Activated naive CD8-positive, alpha-beta T cell treated with anti-CD3 and anti-CD28 coated beads for 36 hours (primary cell): ENCODE measurements at places on chromosomes 6 and 20.

DNA sequence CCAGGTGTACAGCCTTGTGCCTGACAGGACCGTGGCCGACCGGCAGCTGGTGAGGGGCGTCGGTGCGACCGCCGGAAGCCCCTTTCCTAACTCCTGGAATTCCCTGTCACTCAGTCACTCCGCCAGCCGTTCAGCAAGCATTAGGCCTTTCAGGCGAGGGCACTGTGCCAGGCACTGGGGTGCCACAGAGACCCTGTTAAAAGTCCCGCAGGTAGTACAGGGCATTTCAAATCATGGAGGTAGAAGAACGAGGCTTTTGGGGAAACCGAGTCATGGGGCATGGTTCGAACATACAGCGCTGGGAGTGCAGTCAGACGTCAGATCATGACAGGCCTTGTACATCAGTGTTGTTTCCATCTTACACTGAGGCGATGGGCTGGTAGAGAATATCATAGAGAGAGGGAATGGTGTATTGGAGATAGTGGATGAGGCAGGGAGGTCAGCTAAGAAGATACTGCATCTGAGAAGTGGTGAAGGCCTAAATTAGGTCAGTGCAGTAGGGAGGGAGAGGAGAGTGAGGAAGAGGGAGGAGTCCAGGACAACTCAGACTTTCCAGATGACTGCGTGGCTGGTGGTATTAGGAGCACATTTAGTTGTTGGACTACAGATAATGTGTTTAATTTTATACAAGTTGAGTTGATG, 892 bp upstream of the DXO start:
- H3K4me1 ChIP-seq, result peaks cover 37% of the 10 kb centered on the region
- peak; percentile 20 for DNase-seq
- no peaks in the 10 kb centered on the region for H3K27me3 ChIP-seq
- peak overlapping the region; percentile 96 for H3K4me3 ChIP-seq
- H3K27ac ChIP-seq, result peak overlapping the region; percentile 100

DNA sequence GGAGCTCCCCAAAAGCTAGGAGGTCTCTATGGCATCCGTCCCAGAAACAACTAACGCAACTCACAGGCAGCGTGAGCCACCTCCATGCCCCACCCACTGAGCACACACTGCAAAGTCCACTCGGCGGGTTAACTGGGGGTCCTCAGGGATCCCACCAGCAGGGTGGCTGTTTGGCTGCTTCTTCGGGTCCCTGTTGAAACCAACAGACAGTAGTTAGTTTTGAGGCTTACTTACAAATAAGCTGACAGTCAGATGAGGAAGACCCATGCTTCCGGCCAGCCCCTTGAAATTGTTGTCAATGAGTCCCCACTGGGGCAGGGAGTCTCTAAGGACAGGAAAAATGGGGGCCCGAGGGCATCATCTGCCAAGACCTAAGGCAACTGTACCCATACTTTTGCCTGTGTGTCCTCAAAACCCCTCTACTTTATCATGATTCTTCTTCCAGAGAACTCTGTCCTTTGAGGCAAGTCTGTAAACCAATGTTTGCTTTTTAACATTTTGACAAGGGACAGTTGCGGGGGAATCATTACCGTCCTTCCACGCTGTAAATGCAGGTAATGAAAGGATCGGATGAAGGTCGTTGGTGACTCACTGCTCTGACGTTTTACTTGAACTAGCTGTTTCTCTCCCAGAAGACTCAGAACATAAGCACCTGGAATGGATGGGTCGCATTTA, 2.2 kb upstream of the PCK1 start:
- H3K27ac ChIP-seq, result no peak overlapping the region
- DNase-seq, result no peak
- H3K4me3 ChIP-seq, result no peak overlapping the region
- H3K27me3 ChIP-seq, result peaks cover 19% of the 10 kb centered on the region
- no peaks in the 10 kb centered on the region for H3K4me1 ChIP-seq
- no peaks in the 10 kb centered on the region for H3K36me3 ChIP-seq

DNA sequence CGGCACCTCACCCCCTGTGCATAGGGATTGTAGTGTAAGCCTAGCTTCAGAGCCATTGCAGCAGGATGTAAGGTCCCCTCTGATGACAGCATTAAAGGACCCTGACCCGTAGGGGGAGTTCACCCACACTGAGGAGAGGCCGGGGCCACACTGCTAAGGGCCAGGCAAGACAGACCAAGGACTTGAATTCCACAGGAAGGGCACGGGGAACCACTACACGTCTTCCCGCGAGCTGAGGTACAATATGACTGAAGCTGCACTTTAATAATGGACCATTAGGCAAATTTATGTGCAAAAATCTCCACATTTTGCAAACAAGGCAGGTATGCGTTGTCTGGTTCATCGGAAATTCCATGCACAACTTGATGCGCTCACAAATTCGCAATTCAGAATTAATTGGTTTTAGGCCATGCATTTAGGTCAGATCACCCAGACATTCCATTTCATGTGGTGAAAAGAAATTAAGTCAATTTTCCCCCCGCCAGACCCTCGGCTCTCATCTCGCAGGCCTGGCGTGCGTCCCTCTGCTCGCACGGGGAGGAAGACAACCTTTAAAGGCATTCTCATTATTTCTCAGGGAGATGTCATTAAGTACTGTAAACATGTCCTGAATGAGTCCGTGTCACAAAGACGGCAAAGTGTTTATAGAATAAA, 111.8 kb downstream of the FOXA2 start:
- H3K27ac ChIP-seq, result no peak overlapping the region
- H3K27me3 ChIP-seq, result peaks cover 3% of the 10 kb centered on the region
- no peak overlapping the region for H3K4me3 ChIP-seq
- H3K36me3 ChIP-seq, result no peaks in the 10 kb centered on the region
- no peaks in the 10 kb centered on the region for H3K4me1 ChIP-seq
- DNase-seq, result no peak

DNA sequence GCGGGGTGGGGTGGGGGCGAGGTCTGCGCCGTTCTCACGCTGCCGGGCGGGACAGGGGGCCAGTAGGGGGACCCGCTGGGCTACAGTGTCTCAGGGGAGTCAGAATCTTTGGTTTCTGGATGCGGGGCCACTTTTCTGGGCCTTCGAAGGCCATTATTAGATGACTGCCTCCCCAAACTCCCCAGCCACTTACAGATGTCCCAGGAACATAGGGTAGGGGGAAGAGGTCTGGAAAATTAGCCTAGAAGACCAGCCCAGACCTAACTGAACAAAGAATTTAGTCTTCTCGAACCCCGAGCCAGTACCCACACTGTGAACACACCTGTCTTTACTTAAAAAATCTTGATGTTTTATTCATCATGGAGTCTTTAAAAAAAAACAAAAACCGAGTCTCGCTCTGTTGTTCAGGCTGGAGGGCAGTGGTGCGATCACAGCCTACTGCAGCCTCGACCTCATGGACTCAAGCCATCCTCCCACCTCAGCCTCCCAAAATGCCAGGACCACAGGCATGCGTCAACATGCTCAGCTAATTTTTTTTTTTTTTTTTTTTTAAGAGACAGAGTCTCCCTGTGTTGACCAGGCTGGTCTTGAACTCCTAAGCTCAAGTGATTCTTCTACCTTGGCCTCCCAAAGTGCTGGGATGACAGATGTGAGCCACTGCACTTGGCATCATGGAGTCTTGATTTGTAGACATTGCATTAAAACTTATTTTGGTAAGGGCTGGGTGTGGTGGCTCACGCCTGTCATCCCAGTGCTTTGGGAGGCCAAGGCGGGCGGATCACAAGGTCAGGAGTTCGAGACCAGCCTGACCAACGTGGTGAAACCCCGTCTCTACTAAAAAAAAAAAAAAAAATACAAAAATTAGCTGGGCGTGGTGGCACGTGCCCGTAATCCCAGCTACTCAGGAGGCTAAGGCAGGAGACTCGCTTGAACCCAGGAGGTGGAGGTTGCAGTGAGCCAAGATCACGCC, 3.3 kb upstream of the SLC29A1 start:
- no peak for DNase-seq
- H3K4me3 ChIP-seq, result no peak overlapping the region
- H3K27me3 ChIP-seq, result peaks cover 15% of the 10 kb centered on the region
- peaks cover 40% of the 10 kb centered on the region for H3K4me1 ChIP-seq
- H3K36me3 ChIP-seq, result peaks cover 8% of the 10 kb centered on the region

DNA sequence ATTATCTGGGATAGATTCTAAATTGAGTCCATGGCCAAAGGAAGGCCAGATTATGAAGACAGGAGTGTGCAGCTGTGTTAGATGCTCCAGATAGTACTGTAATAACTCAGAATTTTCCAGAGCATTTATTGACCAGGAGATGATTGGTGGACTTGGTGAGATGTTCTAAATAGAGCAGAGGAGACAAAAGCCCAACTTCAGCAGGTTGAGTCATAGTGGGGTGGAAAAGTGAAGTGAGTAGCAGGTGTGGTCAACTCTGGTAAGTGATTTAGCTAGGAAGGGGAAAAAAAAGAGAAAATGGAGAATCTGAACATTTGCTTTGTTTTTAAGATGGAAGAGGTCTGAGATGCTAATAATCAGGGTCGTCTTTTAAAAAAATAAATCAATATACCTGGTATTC, 227.4 kb downstream of the TMEM200A start:
- H3K36me3 ChIP-seq, result no peaks in the 10 kb centered on the region
- no peak for DNase-seq
- no peak overlapping the region for H3K4me3 ChIP-seq

GRCh38 chr20:59055302-59055701, 12.7 kb upstream of the PRELID3B start:
- peaks cover 27% of the 10 kb centered on the region for H3K27me3 ChIP-seq
- H3K4me1 ChIP-seq, result peaks cover 3% of the 10 kb centered on the region
- H3K4me3 ChIP-seq, result no peak overlapping the region
- H3K27ac ChIP-seq, result no peak overlapping the region
- no peak for DNase-seq
- no peaks in the 10 kb centered on the region for H3K36me3 ChIP-seq
